GM10248 (cell line): ENCODE measurements at places on chromosomes 2 and 18.
A peak's percentile ranks its signal among the peaks of the same experiment; 100 is the strongest.

DNA sequence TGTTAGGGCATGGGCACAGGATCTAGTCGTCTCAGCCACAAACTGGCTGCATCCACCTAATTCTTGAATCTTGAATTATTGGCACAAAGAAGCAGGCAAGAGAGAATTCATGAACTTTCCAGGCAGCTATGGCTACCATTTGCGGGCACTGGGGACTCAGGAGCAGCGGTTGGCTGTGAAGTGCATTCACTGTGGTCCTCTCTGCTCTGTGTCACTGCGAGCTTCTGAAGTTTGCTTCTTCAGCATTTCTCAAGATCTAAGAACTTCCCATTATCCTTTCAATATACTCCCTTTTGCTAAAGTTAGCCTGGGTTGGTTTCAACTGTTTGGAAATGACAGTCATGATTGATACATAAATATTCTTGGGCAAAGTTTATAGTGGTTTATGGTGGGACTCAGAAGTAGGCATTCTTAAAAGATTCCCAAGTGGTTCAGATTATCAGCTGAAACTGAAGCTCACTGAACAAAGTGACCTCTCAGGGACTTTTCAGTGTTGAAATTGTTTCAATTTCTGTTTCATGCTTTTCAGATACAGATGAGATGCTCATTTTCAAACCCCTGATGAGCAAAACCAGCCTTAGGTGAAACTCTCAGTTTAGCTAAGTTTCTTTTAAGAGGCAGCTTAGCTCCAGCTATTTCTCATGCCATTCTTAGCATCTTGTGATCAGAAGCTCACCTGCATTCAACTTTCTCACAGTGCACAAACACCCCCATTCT lies 1258.3 kb upstream of the GYPC start:
- peak; percentile 37 for DNase-seq

- DNase-seq = no peak
Measured at GRCh38 chr18:37783771-37784170, 218.2 kb upstream of the CELF4 start.

DNA sequence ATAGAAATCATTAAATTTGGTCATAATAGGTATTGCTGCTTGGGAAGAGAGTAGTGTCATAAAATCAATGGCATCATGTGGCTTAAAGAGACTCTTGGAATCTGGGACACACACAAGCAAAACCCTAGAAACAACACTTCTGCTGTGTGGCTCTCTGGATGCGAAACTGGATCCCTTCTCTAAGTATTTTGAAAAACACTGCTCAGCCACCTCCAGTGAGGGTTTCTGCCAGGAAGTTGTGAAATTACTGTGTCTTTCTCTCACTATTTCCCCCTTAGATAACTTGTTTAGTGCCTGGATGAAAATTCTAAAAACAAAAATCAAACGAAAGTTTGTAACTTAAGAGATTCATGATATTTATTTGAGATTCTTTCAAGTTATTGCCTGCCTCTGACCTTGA lies 163.8 kb downstream of the RHBDD1 start:
- no peak for DNase-seq

- DNase-seq = no peak
Measured at GRCh38 chr2:132439703-132440398, 23.2 kb downstream of the GPR39 start.

DNA sequence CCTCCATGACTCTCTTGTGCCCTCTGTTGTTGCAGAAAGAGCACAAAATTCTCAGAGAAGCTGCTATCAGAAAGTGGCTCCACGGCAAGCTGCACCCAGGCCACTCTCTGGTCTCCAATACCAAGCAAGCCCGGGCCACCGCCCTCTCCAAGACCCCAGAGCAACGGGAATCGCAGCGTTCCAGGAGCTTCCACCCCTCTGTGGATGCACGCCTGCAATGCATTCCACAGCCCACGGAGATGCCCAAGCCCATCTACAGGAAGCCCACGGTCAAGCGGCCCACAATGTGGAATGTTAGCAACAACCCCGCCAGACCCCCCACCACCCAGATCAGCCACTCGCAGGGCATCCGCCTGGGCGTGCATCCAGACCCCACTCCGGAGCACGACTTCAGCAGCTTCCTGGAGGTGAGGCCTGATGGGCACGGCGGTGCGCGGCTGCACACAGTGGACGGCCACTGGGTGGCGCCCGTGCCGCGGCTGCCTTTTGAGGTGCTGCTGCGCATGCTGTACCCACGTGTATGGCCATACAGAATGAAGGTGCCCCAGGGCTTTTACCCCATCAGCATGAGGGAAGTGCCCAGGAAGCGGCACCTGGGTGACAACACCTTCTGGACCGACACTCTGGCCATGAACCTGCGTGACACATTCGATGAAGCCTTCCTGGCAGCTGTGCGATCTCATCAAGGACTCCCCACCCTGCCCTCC lies 6.3 kb downstream of the ANKRD53 start:
- peak; percentile 89 for DNase-seq

DNA sequence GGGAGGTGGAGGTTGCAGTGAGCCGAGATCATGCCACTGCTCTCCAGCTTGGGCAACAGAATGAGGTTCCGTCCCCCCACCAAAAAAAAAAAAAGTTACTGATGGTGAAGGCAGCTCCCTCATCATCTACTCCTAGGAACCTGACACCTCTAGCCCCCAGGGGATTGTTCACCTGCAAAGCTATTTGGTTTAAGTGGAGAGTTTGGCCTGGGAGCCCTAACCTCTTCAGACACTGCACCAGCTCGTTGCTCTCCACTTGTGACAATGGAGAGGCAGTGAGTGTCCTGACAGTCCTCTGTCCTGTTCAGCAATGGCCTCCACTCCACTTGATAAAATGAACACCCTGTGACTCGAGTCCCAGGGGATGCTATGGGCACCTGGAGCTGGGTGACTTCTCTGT lies 43.5 kb downstream of the ATP6V1C2 start:
- no peak for DNase-seq

GRCh38 chr2:149611100-149611820 lies 23.7 kb upstream of the MMADHC start:
- DNase-seq = no peak

DNA sequence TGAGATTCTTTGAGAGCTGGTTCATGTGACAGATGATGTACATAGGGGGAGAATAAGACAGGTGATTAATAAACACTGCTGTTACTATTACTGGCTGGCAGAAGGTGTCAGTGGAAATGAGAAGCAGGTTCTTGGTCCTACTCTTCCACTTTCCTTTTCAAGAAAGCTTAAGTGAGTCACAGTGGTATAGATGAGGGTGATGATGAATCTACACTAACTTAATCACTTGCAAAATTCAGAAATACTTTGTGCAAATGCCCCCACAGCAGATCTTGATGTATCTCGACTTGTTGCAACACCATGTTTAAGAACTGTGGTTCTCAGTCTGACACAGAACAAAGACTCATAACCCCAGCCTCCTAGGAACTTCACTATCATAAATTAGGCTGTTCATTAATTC lies 35.9 kb upstream of the MGAT5 start:
- no peak for DNase-seq

DNA sequence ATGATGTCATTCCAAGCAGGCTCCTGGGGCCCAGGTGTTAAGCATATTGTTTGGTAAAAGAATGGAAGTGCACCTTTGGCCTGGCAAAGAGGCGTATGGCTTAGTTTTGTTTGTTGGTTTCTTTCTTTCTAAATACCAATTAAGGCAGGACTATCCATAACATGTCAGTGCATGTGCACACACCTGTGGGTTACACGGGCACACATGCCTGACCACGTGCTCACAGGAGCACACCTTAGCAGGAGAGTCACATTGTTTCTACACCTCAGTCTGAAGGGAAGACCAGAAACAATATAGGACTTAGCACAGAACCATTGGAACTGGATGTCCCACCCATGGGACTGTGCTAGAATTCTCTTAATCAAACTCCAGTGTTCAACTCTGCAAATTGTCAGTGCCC lies 127.8 kb downstream of the FBXO15 start:
- no peak for DNase-seq

DNA sequence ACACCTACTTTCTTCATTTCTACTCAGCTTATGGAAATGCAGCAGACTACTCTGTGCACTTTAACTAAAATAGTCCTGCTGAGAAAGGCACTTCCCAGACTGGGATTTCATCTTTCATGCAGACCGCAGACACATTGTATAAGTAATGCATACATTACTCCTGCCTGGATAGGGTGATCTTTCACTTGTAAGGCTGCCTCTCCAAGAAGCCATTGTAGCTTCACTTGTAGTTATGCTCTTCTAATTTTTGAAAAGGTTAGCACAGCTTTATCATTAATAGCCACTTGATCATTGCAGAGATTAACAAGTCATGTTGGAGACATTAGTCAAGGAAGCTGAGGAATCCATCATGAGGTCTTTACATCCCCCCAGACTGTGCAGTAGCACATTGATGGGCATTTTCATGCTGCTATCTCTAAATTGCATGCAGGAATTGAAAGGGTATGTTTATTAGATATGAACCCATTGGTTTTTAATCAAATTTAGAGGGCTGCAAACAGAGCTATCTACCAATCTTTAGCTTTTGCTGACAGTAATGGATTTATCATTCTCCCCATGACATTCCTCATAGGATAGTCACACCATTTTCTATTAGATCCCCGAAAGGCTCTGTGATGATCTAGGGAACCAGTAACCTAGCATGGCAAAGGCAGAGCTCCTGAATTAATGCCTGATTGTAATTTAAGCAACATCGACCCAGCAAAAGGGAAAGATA lies 1074.7 kb upstream of the NXPH2 start:
- DNase-seq = no peak

GRCh38 chr2:180505203-180505602 lies 475.2 kb upstream of the UBE2E3 start:
- no peak for DNase-seq

DNA sequence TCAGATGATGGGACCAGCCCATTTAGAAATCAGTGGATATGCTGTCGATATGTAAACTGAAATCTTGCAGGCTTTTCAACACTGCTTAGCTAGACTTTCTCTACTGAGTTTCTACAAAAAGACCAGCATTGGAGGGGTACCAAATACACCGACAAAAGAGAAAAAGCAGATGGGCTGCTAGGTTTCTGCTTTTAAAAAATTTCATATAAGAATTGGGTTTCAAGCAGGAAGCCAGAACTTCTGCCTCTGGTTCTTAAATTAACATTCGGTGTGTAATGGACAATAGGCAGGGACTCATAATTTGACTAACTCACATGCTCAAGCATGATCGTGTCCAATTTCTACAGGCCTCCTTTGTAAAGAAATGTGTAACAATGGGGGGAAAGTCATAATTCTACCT lies 3.1 kb downstream of the ARL4C start:
- no peak for DNase-seq

DNA sequence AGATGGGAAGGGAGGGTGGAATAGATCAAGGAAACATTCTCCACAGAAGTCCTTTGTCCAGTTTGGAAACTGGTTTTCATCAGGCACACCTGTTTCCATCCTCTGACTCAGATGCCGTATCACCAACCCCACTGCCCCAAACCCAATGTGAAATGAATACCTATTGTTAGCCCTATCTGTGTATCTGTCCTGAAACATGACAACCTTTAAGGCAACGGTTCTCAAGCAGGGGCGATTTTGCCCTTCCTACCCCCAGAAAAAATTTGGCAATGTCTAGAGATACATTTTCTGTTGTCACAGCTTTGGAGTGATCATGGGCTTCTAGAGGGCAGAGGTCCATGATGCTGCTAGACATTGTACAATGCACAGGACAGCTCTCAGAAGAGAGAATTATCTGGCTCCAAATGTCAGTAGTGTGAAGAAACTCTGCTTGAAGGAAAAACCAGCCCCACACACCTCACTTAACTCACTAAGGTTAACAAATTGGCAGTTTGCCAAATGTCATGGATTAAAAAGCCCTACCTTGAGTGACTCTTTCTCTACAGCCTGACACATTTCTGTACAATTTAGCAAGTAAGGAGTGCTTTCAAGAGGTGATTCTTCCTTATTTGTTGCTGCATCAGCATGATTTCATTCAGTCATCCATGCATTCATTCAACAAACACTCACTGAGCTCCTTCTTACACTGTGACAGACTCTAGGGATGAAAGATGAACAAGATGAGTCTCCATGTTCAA lies 3.4 kb downstream of the SCTR start:
- no peak for DNase-seq
